HS-27A (cell line): ENCODE measurements at places on chromosomes 1 and 21.

DNA sequence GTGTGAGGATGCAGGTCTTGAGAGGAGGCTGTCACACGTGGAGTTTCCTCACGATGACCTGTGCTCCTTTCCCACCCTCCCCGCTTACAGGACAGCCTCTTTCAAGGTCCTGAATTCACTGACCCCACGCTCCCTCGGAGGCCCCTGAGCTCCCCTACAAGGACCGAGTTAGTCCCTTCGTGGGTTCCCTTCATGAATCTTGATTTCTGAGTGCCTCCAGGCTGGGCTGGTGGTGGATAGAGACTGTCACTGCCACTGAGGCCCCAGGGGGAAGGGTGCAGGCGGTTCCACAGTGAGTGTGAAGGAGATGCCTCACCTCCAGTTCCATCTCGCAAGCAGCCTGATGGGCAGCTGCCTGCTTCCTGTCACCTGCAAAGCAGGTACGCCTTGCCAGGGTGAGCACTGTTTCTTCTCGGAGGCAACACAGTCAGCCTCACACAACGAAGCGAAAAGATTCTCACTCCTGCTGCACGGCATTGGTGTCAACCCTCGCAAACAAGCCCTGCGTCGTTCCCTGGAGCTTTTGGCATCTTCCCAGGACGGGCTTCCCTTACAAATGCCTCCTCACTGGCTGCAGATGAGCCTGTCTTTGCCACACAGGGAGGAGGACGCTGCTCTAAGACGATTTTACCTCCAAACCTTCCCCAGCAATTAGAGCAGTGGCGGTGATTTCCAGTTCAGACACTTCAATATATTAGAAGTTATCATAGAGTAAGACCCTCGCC is 26.7 kb upstream of the PCP4 start:
- DNase-seq, result no peak

- no peak for DNase-seq
Measured at GRCh38 chr1:119010201-119010600, 22.1 kb upstream of the TBX15 start.

DNA sequence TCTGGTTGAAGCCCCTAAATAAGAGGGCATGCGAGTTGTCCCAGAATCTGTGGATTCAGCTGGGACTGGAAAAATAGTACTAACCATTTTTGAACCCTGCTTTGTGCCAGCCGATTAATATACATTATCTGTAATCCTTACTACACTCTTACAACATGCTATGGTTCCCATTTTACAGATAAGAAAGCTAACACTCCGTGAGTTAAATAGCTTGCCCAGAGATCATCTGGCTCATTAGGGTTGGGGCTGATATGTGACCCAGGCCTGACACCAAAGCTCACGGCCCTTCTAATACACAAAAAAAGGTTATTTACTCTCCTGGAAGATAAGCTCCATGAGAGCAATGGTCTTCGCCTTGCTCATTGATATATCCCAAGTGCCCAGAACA is 14.9 kb downstream of the ATP2B4 start:
- no peak for DNase-seq

GRCh38 chr1:22267413-22268175 is 124.7 kb upstream of the WNT4 start:
- no peak for DNase-seq

DNA sequence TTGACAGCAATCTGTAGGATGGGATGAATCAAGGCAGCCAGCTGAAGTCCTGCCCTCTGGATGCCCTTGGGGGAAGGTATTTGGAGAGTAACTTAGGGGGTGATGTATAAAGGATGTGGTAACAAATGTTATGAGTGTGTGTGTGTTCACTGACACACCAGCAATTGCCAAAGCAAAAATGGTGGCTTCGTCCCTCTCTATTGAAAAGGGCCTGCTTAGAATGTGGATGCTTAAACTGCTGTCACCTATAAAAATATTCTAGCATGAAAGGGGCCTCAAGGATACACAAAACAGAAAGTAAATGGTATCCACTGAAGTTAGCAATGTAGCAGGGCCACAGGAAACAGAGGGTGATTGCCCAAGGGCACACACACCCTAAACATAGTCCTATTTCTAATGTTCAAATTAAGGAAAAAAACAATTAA is 15.1 kb upstream of the AIM2 start:
- DNase-seq, result no peak

- no peak for DNase-seq
Measured at GRCh38 chr1:240285540-240285939, 193.9 kb downstream of the FMN2 start.

DNA sequence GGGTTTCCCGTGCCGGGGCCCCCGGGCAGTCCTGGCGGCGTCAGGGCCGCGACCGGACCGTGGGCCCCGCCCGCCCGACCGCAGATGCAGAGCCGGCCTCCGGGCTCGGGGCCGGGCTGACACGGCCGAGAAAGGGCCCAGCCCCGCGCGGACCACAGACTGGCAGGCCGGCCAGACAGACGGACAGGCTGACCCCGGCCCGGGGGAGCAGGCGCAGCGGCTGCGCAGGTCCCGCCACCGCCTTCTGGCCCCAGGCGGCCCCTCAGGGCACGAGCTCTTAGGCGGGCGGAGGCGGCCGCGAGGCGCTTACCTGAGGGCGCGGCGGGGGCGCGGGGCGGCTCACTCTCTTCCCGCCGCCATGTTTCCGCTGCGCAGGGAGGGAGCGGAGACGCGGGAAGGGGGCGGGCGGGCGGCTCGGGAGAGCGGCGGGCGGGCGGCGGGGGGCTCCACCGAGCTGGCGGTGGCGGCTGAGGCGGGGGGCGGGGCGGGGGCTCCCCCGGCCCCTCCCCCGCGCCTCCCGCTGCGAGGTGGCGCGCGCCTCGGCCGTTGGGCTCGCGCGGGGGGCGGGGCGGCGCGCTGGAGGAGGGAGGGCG is at the start of gene SCMH1:
SCMH1 (minus strand) TSS at position 558 of the 593 bp plus-strand sequence. CDS start 56,173 bp downstream, outside the sequence.
- DNase-seq, result no peak

- DNase-seq, result no peak
Measured at GRCh38 chr1:78054559-78054958, 8.8 kb downstream of the GIPC2 start.

- DNase-seq, result no peak
Measured at GRCh38 chr1:172599912-172600311, 59.0 kb upstream of the FASLG start.

DNA sequence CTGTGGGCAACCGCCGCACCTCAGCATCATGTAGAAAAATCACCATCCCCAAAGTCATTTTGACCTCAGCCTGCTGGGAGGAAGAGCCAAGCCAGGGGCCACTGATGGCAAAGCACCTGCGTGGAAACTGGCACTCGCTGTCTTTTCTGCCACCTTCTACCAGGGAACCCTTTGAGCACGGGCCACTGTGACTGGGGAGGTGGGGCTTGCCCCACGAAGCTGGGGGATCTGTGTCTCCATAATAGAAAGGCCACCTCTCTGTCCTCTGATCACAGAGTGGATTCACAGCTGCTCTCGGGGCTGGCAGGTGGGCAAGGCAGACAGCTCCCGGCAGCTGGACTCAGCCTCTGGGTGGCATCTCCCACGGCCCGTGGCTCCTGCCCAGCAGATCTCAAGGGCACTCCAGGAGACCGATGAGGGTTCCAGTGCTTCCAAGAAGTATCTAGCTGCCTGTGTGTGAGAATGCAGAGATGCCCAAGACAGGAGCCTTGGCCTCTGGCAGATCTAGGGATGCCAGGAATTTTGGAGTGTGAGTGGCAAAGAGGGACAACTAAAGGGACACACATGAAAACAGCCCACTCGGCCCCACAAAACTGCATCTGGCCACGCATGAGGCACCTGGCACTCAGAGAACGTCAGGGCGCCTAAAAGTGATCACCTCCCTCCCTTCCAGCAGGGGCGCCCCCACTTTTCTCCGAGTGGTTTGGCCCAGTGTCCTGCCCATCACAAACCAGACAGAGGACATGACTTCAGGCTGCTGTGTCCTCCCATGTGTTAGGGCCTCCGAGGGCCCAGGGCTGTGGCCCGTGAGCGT is 102.6 kb downstream of the PDE9A start:
- no peak for DNase-seq

DNA sequence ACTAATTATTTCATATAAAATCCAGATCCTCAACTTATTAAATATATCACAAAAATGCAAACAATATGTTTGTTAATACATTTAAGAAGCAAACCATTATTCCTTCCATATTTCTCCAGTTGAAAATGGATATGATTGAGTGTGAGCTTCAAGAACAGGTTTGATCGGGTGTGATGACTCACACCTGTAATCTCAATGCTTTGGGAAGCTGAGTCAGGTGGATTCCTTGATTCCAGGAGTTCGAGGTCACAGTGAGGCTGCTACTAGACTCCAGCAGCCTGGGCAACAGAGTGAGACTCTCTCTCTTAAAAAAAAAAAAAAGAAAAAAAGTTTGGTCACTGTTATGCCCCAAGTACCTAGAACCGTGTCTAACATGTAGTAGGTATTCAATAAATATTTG is 42.9 kb upstream of the RRP15 start:
- no peak for DNase-seq

DNA sequence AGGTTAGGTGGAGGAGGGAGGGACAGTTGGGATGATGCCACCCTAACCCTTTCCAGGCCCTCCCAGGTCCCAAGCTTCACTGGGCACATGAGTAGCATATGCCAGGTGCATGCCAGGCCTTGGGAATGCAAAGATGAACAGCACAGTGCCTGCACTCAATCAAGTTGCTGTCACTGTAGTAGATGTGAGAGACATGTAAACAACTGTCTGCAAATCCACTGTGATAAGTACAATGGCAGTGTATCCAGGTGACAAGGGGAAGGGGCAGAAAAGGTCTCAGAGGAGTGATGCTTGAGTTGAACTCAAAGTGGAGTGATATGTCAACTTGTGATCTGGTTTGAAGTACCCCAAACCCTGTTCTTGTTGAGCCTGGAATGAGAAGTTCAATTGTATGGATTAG is 49.5 kb upstream of the LRRN2 start:
- no peak for DNase-seq

DNA sequence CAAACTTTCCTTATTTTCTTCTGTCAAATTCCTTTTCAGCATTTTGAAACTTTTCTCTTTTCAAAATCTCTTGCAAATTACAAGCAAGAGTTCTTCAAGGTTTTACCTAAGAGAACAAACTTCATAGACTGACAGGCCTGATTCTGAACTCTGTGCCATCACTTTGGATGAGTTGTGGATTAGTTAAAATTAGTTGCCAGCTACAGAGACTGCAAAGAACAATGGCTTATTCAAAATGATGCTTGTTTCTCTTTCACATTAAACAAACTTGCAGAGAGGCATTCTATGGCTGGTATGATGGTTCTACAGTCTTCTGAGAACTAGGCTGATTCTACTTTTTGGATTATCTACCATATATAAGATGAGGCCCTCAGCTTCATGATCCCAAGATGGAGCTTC is 3.8 kb downstream of the LRRC8B start:
- DNase-seq, result no peak

GRCh38 chr1:75794382-75794781 is 2.3 kb upstream of the MSH4 start:
- no peak for DNase-seq

GRCh38 chr1:50604580-50604979 is 181.3 kb upstream of the DMRTA2 start:
- no peak for DNase-seq

DNA sequence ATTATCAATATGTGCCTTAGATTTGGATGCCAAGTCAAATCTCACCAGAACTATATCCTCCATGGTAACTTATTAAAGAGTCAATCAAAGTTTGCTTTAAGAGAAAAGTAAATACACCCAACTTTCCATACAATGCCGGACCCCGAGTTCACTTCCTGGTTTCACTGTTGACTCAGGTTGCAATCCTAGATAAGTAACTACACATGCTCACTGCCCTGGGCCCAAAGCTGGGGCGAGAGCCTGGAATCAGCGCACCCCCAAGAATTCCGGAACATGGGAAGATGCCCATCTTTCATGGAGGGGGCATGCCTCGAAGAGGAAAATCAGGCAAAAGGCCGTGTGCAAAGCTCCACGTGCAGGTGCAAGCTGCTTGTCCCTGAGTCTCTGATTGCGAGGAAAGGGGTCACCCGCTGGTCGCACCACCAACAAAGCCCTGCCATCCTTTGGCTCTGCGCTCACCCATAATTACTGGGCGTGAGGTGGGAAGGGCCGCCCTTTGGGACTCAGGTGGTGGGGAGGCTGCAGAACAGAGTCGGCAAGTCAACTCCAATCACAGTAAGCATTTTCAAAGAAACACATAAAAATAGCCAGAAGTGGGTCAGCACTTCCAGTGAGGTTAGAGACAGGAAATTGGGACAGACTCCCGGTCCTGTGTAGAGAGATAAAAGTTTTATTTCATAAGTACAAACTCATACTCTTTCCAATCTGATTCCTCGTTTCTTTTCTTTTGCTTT is 167.7 kb downstream of the TOMM20 start:
- no peak for DNase-seq

DNA sequence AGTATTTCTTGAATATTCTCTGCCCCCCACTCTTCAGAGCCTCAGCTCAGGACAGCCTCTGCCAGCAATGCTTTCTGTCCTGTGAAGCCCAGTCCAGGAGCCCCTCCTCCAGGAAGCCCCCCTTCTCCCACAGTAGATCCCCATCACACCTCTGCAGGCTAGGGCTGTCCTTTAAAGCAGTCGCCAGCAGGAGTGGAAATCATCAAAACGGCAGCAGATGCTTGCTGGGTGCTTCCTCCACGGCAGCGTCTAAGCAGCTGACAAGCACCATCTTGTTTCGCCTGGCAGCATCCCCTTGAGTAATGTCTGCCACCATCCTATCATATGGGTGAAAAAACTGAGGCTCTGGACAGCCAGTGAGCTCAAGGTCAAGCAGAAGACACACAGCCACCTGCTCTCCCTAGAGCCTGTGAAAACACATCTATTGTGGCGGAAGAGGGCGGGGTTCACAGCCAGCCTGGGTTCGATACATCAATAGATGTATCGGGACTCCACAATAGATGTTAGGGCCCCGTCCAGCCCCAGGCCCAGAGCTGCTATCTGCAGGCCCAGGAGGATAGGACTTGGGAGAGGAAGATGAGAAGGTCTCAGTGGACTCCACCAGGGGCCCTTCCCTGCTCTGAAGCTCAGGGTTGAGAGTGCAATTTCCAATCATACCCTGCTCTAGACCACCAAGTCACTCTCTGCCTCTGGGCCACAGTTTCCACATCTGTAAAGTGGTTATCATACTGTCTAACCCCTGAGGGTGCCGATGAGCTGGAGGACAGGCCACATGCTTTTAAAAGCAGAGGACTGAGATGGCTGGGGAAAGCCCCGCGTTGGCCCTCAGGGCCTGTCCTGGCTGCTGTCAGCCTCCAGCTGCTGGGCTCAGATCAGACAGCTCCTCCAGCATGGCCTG is 17.5 kb downstream of the RUNX3 start:
- DNase-seq, result no peak
